ENCODE measurements at places on chromosomes 7 and 10.

DNA sequence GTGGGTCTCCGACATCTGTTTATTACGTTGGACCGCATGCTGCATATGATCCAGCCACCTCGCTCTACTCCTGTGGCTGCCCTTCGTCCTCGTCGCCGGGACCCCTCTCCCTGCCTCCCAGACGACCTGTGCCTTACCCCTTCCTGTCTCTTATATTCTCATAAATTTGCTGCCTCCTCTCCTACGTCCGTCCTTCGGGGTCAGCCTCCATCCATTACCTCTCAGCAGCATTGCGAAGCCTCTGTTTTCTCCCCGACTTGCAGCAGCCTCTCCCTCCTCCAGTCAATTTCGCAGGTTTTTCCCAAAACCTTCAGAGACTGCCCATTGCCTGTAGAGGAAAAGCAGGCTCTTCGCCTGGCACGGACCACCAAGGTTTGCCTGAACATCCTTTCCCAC lies 39.4 kb upstream of the LEP start:
- DNase-seq: no peak

GRCh38 chr10:126080879-126081411 lies 184.6 kb downstream of the FANK1 start:
- DNase-seq: no peak

GRCh38 chr7:16847381-16847860 lies 34.4 kb downstream of the AGR3 start:
- DNase-seq: no peak

- DNase-seq: no peak
Measured at GRCh38 chr10:58773341-58773740, 260.7 kb downstream of the BICC1 start.

- DNase-seq: no peak
Measured at GRCh38 chr7:41438705-41439514, 264.0 kb downstream of the INHBA start.

GRCh38 chr10:113135025-113135424 lies 185.0 kb downstream of the TCF7L2 start:
- DNase-seq: no peak

DNA sequence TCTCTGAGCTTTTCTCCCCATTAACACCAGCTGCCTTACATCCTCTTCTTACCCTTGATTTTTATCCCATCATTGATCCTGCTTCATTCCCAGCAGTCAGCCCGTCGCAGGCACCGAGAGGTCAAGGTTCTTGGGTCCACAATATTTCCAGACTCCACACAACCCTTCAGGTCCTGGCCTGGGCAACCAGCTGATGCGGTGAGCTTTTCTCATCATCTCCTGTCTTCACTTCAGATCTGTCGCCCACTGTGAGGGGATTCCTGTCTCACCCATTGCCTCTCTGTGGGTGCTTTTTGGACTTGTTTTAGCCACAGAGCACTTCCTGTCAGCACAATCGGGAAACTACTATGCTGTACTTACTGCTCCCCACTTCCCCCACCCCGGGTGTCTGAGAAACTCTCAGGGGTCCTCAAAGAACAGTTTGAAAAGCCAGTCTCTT lies 8.4 kb upstream of the PVRIG start:
- no peak for DNase-seq

- no peak for DNase-seq
Measured at GRCh38 chr10:4181081-4181480, 396.1 kb upstream of the KLF6 start.

DNA sequence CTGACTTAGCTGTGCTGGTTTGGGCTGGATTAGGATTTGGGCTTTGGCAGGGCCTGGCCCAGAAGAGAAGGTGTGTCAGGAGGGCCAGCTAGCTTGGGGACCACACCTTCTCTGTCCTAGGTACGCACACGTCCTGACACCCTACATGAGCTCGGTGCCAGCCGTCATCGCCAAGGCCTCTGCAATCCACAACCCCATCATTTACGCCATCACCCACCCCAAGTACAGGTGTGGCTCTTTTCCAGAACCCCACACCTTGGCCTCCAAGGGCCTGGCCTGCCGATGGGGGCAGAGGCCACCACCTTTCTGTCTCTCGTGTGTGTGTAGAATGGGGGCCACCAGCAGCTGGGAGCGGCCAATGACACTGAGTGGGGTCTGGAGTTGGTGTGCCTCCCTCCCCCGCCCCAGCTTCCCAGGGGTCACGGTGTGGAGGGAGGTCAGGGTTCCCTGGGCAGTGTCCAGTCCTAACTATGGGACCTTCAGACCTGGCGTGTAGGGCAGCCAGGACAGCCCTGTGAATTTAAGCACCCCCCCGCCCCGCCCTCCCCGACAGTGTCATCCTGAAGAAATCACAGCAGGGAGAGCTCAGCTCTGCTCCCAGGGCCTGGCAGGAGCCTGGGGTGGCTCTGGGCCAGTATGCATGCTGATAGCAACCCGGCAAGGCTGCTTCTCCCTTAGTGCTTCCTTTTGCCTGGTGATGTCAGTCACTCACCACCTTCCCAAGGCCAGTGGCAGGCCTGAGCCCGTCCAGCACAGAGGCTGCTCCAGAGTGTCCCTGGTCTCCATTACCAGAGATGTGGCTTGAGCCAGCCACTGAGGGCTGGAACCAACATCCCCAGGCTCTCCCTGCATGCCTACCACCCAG lies 6.9 kb upstream of the LDB3 start:
- no peak for DNase-seq

DNA sequence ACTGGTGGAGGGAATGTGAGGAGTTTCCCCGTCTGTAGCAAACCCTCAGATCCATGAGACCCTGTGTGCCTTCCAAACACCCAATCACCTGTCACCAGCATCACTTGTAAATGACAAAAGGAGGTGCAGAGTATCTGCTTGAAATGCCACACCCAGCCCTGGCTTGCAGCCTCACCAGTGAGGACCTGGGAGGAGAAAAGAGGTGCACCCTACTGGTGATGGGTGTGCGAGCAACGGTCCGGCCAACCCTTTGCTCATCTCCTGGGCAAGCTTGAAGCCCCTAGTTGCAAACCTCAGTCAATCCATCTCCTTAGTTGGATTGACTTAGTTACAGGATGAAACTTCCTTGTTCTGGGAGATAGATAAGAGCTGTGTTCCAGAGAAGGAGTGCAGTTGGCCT lies 62.4 kb upstream of the WAPL start:
- DNase-seq: no peak

DNA sequence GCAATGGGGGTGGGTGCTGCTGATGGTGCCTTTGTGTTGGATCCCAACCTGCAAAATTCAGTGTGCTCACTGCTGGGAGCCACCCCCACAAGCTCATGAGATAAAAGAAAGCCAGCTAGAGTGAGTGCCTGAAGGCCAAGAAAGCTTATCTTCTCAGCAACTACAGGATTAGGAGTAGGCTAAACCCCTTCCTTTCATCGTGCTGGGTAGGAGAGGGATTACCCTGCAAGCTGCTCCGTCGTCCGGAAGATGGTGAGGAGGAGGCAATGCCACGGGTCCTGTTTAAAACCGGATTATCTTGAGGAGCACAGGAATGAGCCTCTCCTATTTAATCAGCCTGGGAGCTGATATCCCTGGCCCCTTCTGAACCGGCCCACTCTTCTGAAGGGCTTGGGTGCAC lies 258.0 kb downstream of the GALNT17 start:
- DNase-seq: no peak

DNA sequence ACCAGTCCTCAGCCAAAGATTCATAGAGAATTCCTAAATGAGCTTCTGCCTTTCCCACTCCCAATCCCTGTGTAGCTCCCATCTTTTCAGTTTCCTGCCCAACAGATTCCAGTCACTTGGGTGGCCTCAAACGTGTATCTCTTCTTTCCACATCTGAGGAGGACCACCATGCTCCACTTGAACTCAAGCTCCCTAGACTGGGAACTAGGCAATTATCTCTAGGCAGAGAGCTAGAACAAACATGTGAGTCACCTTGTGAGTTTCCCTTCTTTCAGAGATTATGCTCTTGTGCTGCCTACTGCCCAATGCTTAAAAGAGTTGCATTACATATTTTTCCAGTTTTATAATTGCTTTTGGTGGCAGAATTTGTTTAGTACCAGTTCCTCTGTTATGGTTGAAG lies 178.0 kb downstream of the MDFIC start:
- DNase-seq: no peak

GRCh38 chr7:75905785-75906604 lies 9.0 kb upstream of the POR start:
- no peak for DNase-seq

- DNase-seq: peak; percentile 36
Measured at GRCh38 chr7:102140952-102141370, 145.7 kb upstream of the SH2B2 start.

DNA sequence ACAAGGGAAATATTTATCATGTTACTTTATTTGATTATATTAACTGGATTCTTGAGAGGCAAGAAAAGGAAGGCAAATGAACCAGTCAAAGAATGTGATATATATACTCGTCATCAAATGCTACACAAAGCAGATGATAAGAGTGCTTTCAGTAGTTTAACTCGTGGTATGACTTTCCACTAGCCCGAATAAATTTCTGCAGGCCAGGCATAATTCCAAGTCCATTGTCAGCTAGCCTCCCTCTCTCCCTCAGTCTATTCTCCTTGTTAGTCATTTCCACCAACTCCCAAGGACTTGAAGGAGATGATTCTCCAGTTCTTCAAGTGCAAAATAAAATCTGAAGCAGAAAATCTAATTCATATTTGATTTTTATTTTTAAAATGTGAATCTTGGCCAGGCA lies 190.5 kb downstream of the GLI3 start:
- no peak for DNase-seq

- DNase-seq: no peak
Measured at GRCh38 chr10:67837541-67838314, at the start of gene DNAJC12. DNAJC12 (minus strand) TSS chr10:67838188; CDS start chr10:67838011, 177 bp downstream.

DNA sequence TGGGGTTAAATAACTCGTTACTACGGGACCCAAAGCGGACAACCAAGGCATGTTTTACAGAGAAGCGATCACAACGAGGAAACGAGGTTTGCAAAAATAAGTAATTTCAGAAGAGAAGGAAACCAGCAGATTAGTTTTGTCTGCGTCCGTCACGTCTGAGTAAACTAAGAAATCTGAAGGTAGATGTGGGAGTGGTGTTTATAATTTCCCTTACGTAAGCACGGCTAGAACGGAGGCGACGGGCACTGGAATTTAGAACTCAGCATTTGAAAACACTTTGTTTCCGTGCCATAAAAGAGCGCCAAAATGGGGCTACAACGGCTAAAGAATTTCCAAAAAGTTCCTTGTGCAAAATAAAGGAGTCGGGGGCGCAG lies 718 bp upstream of the UMAD1 start:
- DNase-seq: no peak

- DNase-seq: no peak
Measured at GRCh38 chr7:14765731-14766130, 136.8 kb downstream of the DGKB start.

GRCh38 chr10:116158036-116158435 lies 115.0 kb downstream of the GFRA1 start:
- DNase-seq: no peak

GRCh38 chr10:76255241-76255640 lies 823.8 kb downstream of the LRMDA start:
- DNase-seq: no peak
